CD8-positive, alpha-beta memory T cell (primary cell): ENCODE measurements at places on chromosomes 1 and 21. TPM values are rescaled to one million over a fixed set of nuclear protein-coding genes. Genes with fewer than 3 reads are reported as not detected.

GRCh38 chr1:233627376-233627775 is 13.5 kb downstream of the KCNK1 start:
- DNase-seq: no peak
- no peaks in the 10 kb centered on the region for H3K36me3 ChIP-seq
- no peak overlapping the region for H3K4me3 ChIP-seq
- no peak overlapping the region for H3K27ac ChIP-seq
- H3K4me1 ChIP-seq: no peaks in the 10 kb centered on the region
- no peaks in the 10 kb centered on the region for H3K27me3 ChIP-seq

The TMEM51 gene
- total RNA-seq: 0.24 TPM

- H3K36me3 ChIP-seq: no peaks in the 10 kb centered on the region
- H3K27ac ChIP-seq: no peak overlapping the region
- H3K4me3 ChIP-seq: no peak overlapping the region
- no peaks in the 10 kb centered on the region for H3K27me3 ChIP-seq
- H3K4me1 ChIP-seq: no peaks in the 10 kb centered on the region
These were observed 188.1 kb upstream of the SAMSN1 start for GRCh38 chr21:14734191-14734590.

- no peaks in the 10 kb centered on the region for H3K36me3 ChIP-seq
- H3K27me3 ChIP-seq: no peaks in the 10 kb centered on the region
- no peak overlapping the region for H3K4me3 ChIP-seq
- no peak for DNase-seq
- H3K27ac ChIP-seq: no peak overlapping the region
These were observed 18.7 kb upstream of the CD55 start for GRCh38 chr1:207302618-207303393.

DNA sequence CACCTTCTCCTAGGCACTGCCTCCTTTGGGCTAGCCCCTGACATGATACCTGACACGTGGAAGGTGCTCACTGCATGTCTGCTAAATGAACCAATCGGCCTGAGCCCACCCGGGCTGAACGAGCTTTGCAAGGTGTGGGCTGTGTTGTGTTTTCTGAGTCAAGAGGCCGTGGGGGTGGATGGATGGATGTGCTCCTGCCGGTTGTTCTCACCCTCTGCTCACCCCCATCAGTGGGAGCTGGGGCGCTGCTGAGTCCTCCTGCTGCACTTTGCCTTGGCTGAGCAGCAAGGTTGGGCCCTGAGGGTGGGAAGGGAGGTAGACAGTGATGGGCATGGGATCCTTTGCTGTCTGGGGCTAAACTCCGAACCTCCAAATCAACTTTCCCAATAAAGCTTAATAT is 6.7 kb upstream of the CACNA1E start:
- no peaks in the 10 kb centered on the region for H3K36me3 ChIP-seq
- no peak overlapping the region for H3K4me3 ChIP-seq
- no peak for DNase-seq
- no peaks in the 10 kb centered on the region for H3K4me1 ChIP-seq
- no peaks in the 10 kb centered on the region for H3K27me3 ChIP-seq
- H3K27ac ChIP-seq: no peak overlapping the region

The GBP6 gene
- 0.22 TPM for total RNA-seq

DNA sequence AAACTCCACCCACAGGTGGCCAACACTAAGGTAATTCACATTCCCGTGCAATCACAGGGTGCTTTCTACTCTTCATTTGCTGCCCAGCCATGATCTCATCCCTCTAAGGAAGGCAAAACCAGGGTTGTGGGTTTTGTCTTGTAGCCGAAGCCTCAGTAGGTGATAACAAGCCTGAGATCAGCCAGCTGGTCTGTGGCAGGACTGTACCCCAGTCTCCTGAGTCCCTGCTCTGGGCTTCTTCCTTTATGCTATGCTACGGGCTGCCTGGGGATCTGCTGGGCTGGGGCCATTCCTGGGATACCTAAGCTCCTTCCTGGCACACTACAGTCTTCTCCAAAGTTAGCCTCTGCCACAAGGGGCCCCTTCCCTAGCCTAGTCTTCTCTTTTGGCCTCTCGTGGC is 9.8 kb downstream of the PPFIA4 start:
- H3K4me1 ChIP-seq: no peaks in the 10 kb centered on the region
- DNase-seq: no peak
- H3K4me3 ChIP-seq: no peak overlapping the region
- no peaks in the 10 kb centered on the region for H3K27me3 ChIP-seq
- H3K36me3 ChIP-seq: no peaks in the 10 kb centered on the region
- H3K27ac ChIP-seq: no peak overlapping the region

The BRDT gene
- total RNA-seq: not detected

DNA sequence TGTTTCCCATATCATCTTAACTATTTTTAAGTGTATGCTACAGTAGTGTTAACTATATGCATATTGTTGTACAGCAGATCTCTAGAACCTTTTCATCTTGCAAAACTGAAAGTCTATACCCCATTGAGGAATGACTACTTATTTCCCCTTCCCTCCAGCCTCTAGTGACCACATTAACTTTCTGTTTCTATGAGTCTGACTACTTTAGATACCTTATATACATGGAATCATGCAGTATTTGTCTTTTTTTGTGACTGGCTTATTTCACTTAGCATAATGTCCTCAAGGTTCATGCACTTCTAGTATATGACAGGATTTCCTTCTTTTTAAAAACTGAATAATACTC is 96.5 kb upstream of the BTG3 start:
- H3K27me3 ChIP-seq: no peaks in the 10 kb centered on the region
- H3K4me3 ChIP-seq: no peak overlapping the region
- H3K4me1 ChIP-seq: no peaks in the 10 kb centered on the region
- no peak overlapping the region for H3K27ac ChIP-seq

- no peak overlapping the region for H3K27ac ChIP-seq
- no peaks in the 10 kb centered on the region for H3K27me3 ChIP-seq
- no peaks in the 10 kb centered on the region for H3K36me3 ChIP-seq
- DNase-seq: no peak
- H3K4me3 ChIP-seq: no peak overlapping the region
These were observed 13.6 kb upstream of the LYPLAL1 start for GRCh38 chr1:219159946-219160645.

DNA sequence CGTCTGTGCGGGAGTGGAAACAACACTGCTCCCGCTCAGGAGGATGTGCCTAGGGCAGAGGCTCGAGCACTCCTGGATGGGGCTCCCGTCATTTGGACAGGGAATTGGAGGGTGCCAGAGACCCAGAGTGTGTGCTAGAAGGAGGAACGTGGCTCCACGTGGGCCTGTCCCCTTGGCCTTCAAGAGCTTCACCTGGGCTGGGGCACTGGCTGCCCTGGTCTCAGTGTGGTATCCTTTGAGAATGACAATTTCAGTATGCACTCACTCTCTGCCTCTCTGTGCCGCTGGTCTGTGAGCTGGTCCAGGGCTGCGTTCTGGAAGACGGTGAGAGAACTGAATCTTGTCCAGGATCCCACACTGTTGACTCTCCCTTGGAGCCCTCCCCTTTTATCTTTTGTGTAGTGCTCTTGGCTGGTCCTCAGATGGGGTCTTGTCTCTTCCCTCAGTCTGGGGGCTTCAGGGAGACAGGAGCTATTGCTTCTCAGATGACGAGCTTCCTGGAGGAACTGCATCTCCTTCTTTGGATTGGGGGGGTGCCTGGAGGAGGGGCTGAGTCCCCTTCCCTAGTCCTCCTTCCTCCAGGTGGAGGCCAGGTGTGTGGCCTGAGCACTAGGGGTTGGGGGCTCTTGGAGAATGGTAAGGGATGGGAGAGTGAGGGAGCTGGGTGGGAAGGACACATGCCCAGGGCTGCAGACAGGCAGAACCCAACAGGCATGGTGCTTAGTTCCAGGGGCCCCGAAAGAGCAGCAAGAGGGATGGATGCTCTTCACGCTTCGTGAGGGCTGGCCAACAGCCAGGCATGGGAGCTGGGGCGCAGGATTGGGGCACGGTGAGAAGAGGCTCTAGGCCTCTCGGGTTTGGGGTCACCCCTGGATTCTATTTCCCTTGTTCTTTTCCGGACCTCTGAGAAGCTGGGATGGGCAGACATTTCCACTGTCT is 14.8 kb upstream of the ETV3L start:
- H3K27me3 ChIP-seq: no peaks in the 10 kb centered on the region
- no peak for DNase-seq
- no peak overlapping the region for H3K4me3 ChIP-seq
- no peak overlapping the region for H3K27ac ChIP-seq
- no peaks in the 10 kb centered on the region for H3K36me3 ChIP-seq

DNA sequence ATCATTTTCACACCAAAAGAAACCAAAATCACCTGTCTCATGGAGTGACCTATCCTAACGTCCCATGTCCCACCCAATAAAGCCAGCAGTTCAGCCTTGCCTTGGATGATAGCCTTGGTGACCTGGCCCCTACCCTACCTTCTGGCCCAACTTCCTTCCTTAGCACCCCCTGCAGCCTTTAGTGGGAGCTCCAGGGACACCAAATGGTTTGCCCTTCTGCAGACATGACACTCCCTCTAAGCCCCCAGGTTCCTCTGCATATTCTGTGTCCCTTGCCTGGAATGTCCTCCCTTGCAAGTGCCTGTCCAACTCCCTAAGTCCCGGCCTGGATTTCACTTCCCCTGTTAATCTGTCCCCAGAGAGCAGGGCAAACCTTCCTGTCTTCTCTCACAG is 2.2 kb downstream of the SLFNL1 start:
- no peak overlapping the region for H3K4me3 ChIP-seq
- H3K27me3 ChIP-seq: no peaks in the 10 kb centered on the region
- no peak overlapping the region for H3K27ac ChIP-seq
- no peak for DNase-seq
- no peaks in the 10 kb centered on the region for H3K36me3 ChIP-seq

DNA sequence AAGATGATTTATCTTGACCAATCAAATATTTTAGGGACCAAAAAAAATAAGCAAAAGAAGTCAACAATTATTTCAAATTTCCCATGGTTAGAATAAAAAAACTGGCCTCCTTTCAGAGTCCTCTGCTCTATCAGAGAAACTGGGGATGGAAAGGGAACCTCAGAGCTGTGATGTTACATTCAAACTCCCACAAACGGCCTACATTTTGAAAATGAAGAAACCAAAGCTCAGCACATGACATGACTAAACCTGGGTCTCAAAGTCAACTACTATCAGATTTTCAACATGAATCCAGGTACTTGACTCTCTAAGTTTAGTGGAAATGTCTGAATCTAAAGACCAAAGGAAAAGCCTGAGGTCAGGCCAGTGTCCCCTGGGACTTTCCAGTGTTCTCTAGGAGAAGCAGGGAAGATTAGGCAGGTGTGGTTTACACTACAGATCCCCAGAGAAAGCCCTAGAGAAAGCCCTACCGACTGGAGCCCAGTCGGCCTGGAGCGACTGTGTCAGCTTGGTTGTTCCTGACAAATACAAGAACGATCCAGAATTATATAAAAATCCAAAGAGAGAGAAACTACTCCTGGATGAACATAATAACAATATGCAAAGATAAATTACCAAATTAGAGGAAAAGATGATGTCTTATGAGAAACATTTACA is 24.8 kb downstream of the JAK1 start:
- H3K4me1 ChIP-seq: peaks cover 53% of the 10 kb centered on the region
- H3K36me3 ChIP-seq: no peaks in the 10 kb centered on the region
- no peak for DNase-seq
- no peak overlapping the region for H3K4me3 ChIP-seq
- no peaks in the 10 kb centered on the region for H3K27me3 ChIP-seq

DNA sequence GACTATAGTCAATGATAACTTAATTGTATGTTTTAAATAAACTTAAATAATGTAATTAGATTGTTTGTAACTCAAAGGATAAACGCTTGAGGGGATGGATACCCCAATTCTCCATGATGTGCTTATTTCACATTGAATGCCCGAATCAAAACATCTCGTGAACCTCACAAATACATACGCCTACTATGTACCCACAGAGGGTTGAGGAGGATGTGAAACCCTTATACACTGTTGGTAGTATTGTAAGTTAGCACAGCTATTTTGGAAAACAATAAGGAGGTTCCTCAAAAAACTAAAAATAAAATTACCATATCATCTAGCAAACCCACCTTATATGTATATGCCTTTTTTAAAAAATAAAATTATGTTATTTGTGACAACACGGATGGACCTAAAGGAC is 198.6 kb downstream of the MRPL39 start:
- H3K36me3 ChIP-seq: no peaks in the 10 kb centered on the region
- no peaks in the 10 kb centered on the region for H3K27me3 ChIP-seq
- no peak overlapping the region for H3K27ac ChIP-seq
- H3K4me1 ChIP-seq: no peaks in the 10 kb centered on the region

DNA sequence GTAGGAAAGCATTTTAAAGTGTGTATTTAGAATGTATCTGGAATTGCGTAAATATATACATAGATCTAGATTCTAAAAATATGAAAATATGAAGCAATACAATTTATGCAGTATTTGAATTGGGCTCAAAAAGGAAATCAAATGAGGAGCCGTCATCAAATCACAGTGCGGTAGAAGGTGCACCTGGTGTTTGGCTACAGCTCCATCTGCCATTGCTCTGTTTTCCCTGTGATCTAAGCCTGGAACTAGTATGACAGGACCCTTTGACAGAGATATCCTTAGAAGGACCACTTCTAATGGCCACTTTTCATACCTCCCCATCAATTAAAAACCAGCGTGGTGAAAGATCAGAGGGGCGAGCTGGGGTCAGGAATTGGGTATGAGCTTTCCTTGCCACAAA is 202.6 kb downstream of the NFIA start:
- no peak overlapping the region for H3K4me3 ChIP-seq
- no peak for DNase-seq
- no peaks in the 10 kb centered on the region for H3K4me1 ChIP-seq
- no peaks in the 10 kb centered on the region for H3K27me3 ChIP-seq
- no peaks in the 10 kb centered on the region for H3K36me3 ChIP-seq
- no peak overlapping the region for H3K27ac ChIP-seq

GRCh38 chr1:118366286-118366685 is 181.3 kb upstream of the SPAG17 start:
- no peak overlapping the region for H3K4me3 ChIP-seq
- no peaks in the 10 kb centered on the region for H3K4me1 ChIP-seq
- no peaks in the 10 kb centered on the region for H3K36me3 ChIP-seq
- DNase-seq: no peak
- H3K27ac ChIP-seq: no peak overlapping the region

The LMOD1 gene
- not detected for total RNA-seq

DNA sequence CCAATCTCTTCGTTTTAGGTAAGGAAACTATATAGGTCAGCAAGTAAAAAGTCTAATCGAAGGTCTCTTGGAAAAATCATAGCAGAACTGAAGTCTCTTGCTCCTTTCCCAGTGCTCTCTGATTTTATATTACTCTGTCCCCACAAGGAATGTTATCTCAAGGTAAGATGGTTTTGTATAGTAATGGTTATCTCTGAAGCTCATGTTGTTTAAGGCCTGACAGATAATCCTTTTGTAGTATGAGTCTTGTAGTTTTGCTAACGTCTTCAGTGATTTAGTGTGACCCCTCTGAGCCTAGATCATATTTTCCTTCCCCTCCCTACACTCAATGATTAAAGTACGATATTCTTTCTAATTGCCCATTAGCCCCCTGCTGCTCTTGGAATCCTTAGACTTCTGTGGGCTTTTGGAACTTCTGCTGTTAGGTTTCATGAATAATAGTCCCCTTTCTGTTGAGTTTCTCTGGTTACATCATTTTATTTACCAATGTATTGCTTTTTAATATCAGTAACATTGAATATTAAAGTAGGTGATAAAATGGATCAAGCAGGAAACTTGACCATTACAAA is 52.1 kb downstream of the CNST start:
- no peaks in the 10 kb centered on the region for H3K27me3 ChIP-seq
- no peak overlapping the region for H3K4me3 ChIP-seq
- DNase-seq: no peak
- no peak overlapping the region for H3K27ac ChIP-seq

The TCHH gene
- 0.09 TPM for total RNA-seq
